Left lung (tissue), 14 donors: ENCODE measurements at places on chromosomes 1 and 21. TPM values are rescaled to one million over a fixed set of nuclear protein-coding genes. Genes with fewer than 3 reads are reported as not detected.
A peak's percentile ranks its signal among the peaks of the same experiment; 100 is the strongest.

The STYXL2 gene
- 0.12 TPM for total RNA-seq

The EPHB2 gene
- 11.3 TPM for total RNA-seq

The RHOU gene
- total RNA-seq, result 18.7 TPM

The S100A14 gene
- 152 TPM for total RNA-seq

The CAPN2 gene
- 434 TPM for total RNA-seq

- H3K4me1 ChIP-seq, result no peaks in the 10 kb centered on the region
- H3K36me3 ChIP-seq, result no peaks in the 10 kb centered on the region
- peaks cover 42% of the 10 kb centered on the region for H3K27me3 ChIP-seq
- H3K27ac ChIP-seq, result no peak overlapping the region
These were observed 118.8 kb downstream of the AJAP1 start for GRCh38 chr1:4773226-4773625.

- H3K27ac ChIP-seq, result no peak overlapping the region
- no peak for DNase-seq
- H3K36me3 ChIP-seq, result no peaks in the 10 kb centered on the region
- H3K27me3 ChIP-seq, result no peaks in the 10 kb centered on the region
These were observed 231.3 kb upstream of the DAB1 start for GRCh38 chr1:57655161-57655560.

DNA sequence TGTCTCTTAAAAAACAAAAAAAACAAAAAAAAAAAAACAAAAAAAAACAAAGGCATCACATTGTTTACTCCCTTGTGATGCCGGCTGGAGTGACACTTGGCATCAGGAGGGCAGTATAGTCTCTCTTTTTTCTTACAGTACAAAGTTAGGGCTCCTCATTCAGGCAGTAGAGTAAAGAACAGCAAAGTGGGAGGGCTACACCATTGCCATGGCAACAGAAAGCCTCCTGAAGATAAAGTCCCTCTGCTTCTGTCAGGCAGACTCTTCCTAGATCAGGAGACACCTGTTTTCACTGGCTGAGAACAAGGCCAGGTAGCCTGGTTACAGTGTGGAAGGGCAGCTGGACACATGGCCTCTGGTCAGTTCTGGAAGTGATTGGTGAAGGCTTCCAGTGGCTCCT, 41.3 kb upstream of the RAB3GAP2 start:
- no peak overlapping the region for H3K27ac ChIP-seq
- no peaks in the 10 kb centered on the region for H3K27me3 ChIP-seq
- H3K4me3 ChIP-seq, result no peak overlapping the region
- no peak for DNase-seq

GRCh38 chr1:66993076-66993475, 60.9 kb downstream of the SLC35D1 start:
- no peak for DNase-seq
- H3K27ac ChIP-seq, result no peak overlapping the region
- peaks cover 30% of the 10 kb centered on the region for H3K36me3 ChIP-seq
- H3K4me3 ChIP-seq, result no peak overlapping the region
- H3K27me3 ChIP-seq, result no peaks in the 10 kb centered on the region

DNA sequence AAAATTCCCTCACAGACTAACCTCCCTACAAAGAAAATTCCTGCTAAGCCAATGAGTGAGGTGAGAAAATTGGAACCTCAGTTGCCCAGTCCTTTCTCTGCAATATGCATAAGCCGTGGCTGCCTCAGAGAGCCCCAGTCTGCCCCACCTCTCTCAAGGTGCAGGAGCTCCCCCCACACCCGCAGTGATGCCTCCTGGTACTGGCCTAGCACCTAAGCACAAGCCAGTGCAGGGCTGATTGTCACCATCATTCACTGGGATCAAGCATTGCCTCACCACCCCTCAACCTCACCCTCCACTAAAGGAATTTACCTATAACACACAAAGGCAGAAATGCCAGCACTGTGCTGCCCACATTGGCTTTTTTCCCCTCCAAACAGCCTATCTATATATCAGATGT, 56.9 kb downstream of the CD34 start:
- H3K36me3 ChIP-seq, result peaks cover 7% of the 10 kb centered on the region
- no peak for DNase-seq
- H3K4me3 ChIP-seq, result no peak overlapping the region
- no peak overlapping the region for H3K27ac ChIP-seq

GRCh38 chr1:193524616-193525015, 338.2 kb upstream of the B3GALT2 start:
- H3K4me3 ChIP-seq, result no peak overlapping the region
- H3K36me3 ChIP-seq, result no peaks in the 10 kb centered on the region
- H3K27me3 ChIP-seq, result no peaks in the 10 kb centered on the region
- no peak for DNase-seq
- no peak overlapping the region for H3K27ac ChIP-seq

DNA sequence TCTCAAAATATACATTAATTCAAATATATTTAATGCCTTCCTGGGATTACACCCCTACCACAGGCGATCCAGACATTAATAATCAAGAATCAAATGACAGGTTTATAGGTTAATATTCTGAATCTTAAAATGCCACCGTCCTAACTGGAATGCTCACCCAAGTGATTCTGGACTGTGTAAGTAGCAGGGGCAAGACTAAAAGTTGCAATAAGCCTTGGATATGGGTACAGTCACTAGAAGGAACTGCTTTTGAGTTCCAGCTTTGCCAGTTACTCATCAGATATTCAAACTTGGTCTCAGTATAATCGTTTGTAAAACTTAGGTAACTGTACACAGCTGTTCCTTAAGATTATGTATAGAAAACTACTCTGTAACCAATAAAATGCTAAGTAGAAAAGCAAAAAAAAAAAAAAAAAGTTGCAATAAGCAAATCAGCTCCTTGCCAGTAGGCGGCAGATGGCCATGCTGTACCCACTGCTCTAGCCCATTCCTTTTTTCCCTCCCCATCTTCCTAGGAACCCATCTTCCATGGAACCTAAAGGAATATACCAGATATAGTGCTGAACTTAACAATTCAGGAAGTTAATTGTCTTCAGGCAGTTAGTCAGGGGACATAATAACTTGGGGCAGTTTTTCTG, 10.5 kb downstream of the RO60 start:
- H3K4me3 ChIP-seq, result no peak overlapping the region
- no peaks in the 10 kb centered on the region for H3K36me3 ChIP-seq
- H3K27ac ChIP-seq, result no peak overlapping the region
- no peaks in the 10 kb centered on the region for H3K27me3 ChIP-seq

DNA sequence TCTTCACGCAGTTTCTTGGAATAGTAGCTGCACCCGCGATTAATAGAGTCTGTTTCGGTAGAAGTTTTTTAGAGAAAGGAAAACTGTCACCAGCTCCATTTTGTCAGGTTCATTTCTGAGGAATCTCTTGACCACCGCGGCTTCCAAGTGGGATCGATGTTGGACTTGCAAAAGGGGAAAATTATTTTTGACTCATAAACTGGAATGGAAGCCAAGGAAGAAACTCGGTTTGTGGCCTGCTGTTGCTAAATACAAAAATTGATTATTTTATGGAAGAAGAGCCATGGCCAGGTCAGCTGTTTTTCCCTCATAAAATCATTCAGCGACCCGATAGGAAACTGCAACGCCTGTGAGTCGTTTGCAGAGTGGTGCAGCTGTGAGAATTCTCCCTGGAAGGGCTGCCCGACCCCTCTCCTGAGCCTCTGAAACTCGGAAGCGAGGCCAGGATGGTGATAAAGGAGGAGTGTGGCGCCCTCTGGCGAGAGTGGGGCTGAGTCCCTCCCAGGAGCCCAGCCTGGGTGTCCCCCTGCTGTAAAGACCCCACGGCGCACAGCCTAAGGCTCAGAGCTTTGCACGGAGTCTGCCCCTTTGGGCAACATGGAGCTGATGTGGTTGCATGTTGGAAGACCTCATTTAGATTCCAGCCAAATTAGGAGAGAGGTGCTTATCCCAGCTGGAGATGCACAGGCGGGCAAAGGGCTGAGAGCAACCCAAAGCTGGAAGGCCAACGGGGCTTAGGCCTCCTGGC, 83.6 kb upstream of the SLC25A33 start:
- no peaks in the 10 kb centered on the region for H3K4me1 ChIP-seq
- H3K4me3 ChIP-seq, result no peak overlapping the region
- no peak overlapping the region for H3K27ac ChIP-seq
- H3K27me3 ChIP-seq, result no peaks in the 10 kb centered on the region

GRCh38 chr1:35717911-35718476, 690 bp downstream of the C1orf216 start:
- peaks cover 24% of the 10 kb centered on the region for H3K36me3 ChIP-seq
- H3K4me1 ChIP-seq, result peaks cover 40% of the 10 kb centered on the region
- peak overlapping the region; percentile 81 for H3K27ac ChIP-seq

GRCh38 chr1:58754073-58754613, 29.7 kb downstream of the JUN start:
- H3K27me3 ChIP-seq, result no peaks in the 10 kb centered on the region
- peak overlapping the region; percentile 70 for H3K27ac ChIP-seq
- peaks cover 32% of the 10 kb centered on the region for H3K4me1 ChIP-seq
- no peaks in the 10 kb centered on the region for H3K36me3 ChIP-seq
- no peak for DNase-seq

DNA sequence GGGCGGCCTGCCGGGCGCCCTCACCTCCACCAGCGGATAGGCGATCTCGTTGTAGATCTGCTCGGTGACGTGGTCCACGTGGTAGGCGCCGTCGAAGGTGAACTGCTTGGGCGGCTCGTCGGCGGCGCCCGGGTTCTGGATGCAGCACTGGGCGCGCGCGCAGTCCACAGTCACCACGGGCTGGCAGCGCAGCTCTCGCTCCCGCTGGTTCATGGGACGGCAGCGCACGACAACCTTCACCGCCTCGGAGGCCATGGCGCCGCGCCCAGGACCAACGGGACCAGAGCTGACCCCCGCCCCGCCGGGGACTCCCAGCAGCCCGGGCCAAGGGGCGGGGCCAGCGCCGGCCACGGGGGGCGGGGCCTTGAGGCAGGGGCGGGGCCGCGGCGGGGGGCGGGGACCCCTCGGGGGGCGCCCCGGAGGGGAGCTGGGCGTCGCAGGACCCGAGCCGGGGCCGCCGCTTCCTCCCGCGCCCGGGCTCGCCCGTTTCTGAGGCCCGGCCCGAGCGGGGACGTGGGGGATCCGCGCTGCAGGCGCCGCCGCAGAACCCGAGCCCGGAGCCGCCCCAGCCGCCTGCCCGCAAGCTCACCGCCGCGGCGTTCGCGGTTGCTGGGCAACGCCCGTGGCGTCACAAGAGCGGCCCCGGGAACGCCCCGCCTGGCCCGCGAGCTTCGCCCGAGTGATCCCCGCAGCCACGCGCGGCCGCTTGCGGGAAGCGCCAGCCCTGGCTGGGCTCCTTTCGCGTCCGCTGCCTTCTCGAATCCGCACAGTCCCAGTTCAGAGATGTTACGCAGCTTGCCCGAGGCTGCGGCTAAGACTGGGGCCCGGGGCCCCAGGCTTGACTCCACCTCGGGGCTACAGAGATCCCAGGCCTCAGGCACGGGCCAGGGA, at the start of gene KIF17:
Gene KIF17, minus strand, starts transcription at position 556 of the 891 bp plus-strand sequence. Its CDS starts 301 bp downstream, at position 255.
- H3K4me1 ChIP-seq, result no peaks in the 10 kb centered on the region

DNA sequence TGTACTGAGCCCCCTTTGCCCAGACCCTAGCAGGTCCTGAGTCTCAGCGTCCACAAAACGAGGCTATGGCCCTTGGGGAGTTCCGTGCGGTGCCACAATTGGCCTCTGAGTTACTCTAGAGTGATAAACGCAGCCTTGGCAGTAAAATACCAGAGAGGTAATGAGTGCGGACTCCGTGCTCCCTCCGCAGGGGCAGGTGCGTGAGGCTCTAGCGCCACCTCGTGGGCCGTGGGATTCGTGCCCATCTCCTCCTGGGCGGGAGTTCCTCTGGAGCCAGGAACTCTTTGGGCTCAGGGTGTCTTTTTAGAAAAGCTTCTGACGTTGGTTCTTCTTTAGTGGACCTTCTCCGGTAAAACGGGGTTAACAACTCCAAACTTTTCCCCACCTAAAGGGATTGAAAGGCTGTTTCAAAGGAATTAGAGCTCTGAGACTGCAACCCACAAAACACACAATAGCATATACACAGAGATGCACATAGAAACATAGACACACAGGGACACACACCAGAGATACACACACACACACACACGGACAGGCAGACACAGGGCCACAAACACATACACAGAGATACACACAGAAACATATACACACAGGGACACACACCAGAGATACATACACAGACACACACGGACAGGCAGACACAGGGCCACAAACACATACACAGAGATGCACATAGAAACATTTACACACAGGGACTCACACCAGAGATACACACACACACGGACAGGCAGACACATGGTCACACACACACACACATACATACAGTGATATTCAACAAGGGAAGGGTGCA, 99.4 kb downstream of the KCNJ15 start:
- peak; percentile 97 for DNase-seq
- peaks cover 30% of the 10 kb centered on the region for H3K4me1 ChIP-seq
- no peaks in the 10 kb centered on the region for H3K36me3 ChIP-seq
- no peaks in the 10 kb centered on the region for H3K27me3 ChIP-seq

DNA sequence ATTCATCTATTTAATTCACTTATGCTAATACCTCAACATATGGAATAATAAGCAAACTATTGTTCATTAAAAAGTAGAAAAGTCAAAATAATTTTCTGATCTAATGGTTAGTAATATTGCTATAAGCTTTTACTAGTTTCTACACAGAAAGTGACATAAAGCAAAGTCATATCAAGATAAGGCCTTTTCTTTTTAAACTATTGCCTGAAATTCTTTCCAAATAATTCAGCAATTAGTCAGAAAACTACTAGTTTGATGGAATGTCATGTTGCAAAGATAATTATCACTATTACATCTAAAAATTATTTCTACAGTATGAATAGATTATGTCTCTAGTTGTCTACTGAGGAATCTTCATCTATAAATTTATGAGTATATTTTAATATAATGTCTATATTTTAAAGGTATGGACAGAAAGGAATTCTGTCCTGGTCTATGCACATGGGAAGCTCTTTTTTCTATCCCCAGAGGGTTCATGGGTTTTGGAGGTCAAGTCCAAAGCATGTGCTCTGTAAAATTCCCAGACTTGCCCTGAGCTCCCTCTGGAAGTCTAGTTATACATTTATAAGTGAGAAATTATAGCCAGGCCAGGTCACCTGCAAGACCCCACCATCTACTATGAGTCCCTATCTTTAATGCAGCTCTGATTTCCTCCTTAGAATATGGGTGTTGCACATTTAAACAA, 84.6 kb upstream of the DPYD start:
- H3K4me1 ChIP-seq, result no peaks in the 10 kb centered on the region
- no peaks in the 10 kb centered on the region for H3K27me3 ChIP-seq
- H3K27ac ChIP-seq, result no peak overlapping the region
- DNase-seq, result no peak

DNA sequence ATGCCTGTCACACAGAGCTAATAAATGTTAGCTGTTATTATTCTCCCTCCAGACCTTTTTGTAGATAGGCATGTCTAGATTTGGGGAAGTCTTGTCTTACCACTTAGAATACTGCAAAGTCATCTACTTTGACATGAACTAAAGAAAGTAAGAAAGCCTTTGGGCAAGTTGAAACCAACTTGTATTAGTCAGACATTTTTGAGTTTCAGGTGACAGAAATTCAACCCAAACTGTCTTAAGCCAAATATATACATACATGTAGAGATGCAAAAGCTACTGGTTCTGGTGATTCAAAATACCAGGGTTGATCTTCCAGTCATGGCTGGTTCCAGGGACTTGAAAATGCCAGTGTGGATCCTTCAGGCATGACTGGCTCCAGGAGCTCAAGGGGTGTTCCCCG, 276.8 kb upstream of the TMEM51 start:
- H3K36me3 ChIP-seq, result no peaks in the 10 kb centered on the region

DNA sequence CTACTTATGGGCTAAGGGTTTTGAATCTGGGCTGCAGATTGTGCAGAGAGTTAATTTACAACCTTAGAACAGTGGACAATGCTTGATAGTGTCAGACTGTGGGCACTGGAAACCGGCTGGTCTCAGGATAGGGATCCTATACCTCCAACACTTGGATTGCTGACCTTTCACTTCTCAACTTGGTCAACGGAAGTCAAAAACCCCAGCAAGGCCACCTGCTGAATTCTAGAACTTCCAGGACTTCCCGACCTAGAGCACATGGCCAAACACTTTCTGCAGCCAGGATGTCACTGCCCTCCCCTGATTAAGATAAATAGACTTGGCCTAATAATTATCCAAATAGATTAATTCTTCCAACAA, 336 bp upstream of the DENND2D start:
- DNase-seq, result no peak
- no peaks in the 10 kb centered on the region for H3K27me3 ChIP-seq
- no peak overlapping the region for H3K4me3 ChIP-seq
